Lower lobe of right lung (tissue), 2 donors: ENCODE measurements at places on chromosomes 12 and 14. TPM values are rescaled to one million over a fixed set of nuclear protein-coding genes. Genes with fewer than 3 reads are reported as not detected.
A peak's percentile ranks its signal among the peaks of the same experiment; 100 is the strongest.

- DNase-seq = no peak
- peaks cover 7% of the 10 kb centered on the region for H3K4me1 ChIP-seq
- H3K27ac ChIP-seq = no peak overlapping the region
- no peak overlapping the region for H3K4me3 ChIP-seq
- H3K27me3 ChIP-seq = no peaks in the 10 kb centered on the region
- peaks cover 57% of the 10 kb centered on the region for H3K36me3 ChIP-seq
Measured at GRCh38 chr14:54784060-54784459, 118.6 kb downstream of the GCH1 start.

Gene KRT73
- not detected for total RNA-seq

DNA sequence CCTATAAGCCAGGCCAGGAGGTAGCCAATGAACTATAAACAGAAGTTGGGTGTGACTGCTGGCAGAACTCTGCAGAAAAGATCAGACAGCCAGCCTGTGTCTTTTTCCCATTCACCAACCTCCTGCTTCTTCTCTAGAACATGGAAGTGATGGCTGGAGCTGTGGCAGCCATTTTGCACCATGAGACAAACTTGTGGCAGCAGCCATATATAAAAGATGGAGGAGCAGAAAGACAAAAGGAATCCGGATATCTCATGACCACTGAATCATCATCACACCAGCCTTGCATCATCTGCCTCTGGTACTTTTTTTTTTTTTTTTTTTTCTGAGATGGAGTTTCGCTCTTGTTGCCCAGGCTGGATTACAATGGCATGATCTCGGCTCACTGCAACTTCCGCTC is 8.7 kb downstream of the BEGAIN start:
- H3K27ac ChIP-seq = no peak overlapping the region
- no peak for DNase-seq
- no peaks in the 10 kb centered on the region for H3K36me3 ChIP-seq

DNA sequence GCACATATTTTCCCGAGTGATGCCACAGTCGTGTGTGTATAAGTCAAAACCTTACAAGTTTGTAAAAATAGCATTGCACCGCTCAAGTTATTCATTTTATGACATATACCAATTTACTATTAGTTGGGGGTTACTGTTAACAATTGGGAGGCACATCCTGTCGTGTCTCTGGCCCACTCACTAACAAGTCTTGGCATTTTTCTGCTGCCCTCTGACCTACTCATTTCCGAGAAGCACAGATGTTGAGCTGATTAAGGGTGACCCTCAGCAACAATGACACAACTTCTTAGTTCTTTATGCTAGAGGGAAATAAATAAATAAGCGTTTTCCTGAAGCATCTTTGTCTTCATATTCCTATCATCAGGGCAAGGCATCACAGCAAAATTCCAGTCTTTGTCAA is 6.8 kb upstream of the ATG14 start:
- H3K27ac ChIP-seq = no peak overlapping the region
- no peaks in the 10 kb centered on the region for H3K27me3 ChIP-seq
- no peak for DNase-seq
- no peaks in the 10 kb centered on the region for H3K4me1 ChIP-seq

Gene DLK1
- not detected for total RNA-seq

Gene NFE2
- total RNA-seq = 13.5 TPM

Gene HOXC13
- not detected for total RNA-seq

Gene A2ML1
- total RNA-seq = not detected

GRCh38 chr14:46091819-46092218 is 559.8 kb downstream of the RPL10L start:
- H3K36me3 ChIP-seq = no peaks in the 10 kb centered on the region
- H3K4me3 ChIP-seq = no peak overlapping the region
- H3K4me1 ChIP-seq = no peaks in the 10 kb centered on the region

- H3K4me3 ChIP-seq = no peak overlapping the region
- no peaks in the 10 kb centered on the region for H3K27me3 ChIP-seq
- H3K27ac ChIP-seq = peak overlapping the region; percentile 51
- no peaks in the 10 kb centered on the region for H3K36me3 ChIP-seq
- no peaks in the 10 kb centered on the region for H3K4me1 ChIP-seq
- DNase-seq = no peak
Measured at GRCh38 chr12:27861428-27862167, 81.6 kb upstream of the MANSC4 start.

Gene AP4S1
- 8.6 TPM for total RNA-seq

Gene ITGB7
- total RNA-seq = 9.7 TPM

Gene CCND2
- 57.7 TPM for total RNA-seq

Gene GLI1
- total RNA-seq = 0.21 TPM

Gene RDH16
- total RNA-seq = 0.53 TPM

GRCh38 chr12:95224202-95225170 is 6.9 kb downstream of the VEZT start:
- no peak for DNase-seq
- H3K27ac ChIP-seq = no peak overlapping the region
- H3K4me3 ChIP-seq = no peak overlapping the region

- peaks cover 5% of the 10 kb centered on the region for H3K4me1 ChIP-seq
- no peak overlapping the region for H3K4me3 ChIP-seq
- H3K36me3 ChIP-seq = no peaks in the 10 kb centered on the region
- H3K27ac ChIP-seq = no peak overlapping the region
Measured at GRCh38 chr14:57897144-57897748, 31.4 kb upstream of the SLC35F4 start.

- H3K27ac ChIP-seq = no peak overlapping the region
- H3K4me3 ChIP-seq = no peak overlapping the region
- H3K27me3 ChIP-seq = no peaks in the 10 kb centered on the region
- no peaks in the 10 kb centered on the region for H3K36me3 ChIP-seq
- no peaks in the 10 kb centered on the region for H3K4me1 ChIP-seq
Measured at GRCh38 chr12:14828892-14829291, 14.4 kb downstream of the ART4 start.

DNA sequence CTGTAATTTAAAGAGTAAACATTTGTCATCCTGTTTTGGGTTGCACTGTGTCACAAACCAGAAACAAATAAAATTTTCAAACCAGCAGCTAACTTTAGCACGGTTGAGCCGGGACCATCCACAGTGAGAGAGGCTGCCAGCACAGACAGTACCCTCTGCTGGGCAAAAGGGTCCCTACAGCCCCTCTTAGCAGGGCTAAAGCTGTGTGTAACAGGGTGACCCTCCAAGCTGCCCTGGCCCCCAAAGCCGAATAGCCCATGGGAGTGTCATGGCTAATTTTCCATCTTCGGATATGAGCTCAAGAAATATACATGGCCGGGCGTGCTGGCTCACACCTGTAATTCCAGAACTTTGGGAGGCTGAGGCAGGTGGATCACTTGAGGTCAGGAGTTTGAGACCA is 157.1 kb upstream of the GRIN2B start:
- no peak overlapping the region for H3K4me3 ChIP-seq
- no peaks in the 10 kb centered on the region for H3K4me1 ChIP-seq
- H3K36me3 ChIP-seq = no peaks in the 10 kb centered on the region

GRCh38 chr12:42141981-42142606 is 2.6 kb downstream of the GXYLT1 start:
- no peaks in the 10 kb centered on the region for H3K36me3 ChIP-seq
- H3K4me3 ChIP-seq = no peak overlapping the region
- H3K27ac ChIP-seq = no peak overlapping the region
- H3K4me1 ChIP-seq = peaks cover 35% of the 10 kb centered on the region

Gene SERPINA3
- total RNA-seq = 74.6 TPM

Gene DAZAP2
- total RNA-seq = 259 TPM

- no peak for DNase-seq
- H3K4me3 ChIP-seq = no peak overlapping the region
- H3K27ac ChIP-seq = no peak overlapping the region
- H3K4me1 ChIP-seq = peaks cover 54% of the 10 kb centered on the region
- H3K36me3 ChIP-seq = peaks cover 15% of the 10 kb centered on the region
Measured at GRCh38 chr14:93011650-93012325, 88.8 kb downstream of the CHGA start.
